ENCODE measurements at places on chromosomes 5 and 9.

DNA sequence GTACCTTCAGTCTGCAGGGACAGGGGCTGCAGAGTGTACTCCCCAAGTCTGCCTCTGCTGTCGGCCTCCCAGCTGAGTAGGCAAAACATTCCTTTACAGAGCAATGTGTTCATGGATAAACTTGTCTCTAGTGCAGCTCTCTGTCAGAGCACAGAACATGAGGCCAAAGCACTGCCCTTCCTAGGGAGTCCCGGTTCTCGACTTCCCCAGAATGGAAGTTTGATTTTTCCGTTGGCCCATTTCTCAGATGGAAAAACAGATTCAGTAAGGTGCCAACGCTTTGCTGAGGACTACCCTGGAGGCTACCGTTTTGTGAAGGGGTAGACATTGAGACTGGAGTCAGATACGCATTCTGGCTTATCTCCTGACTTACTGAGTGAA is 422 bp upstream of the TRIM32 start:
- DNase-seq, result no peak

DNA sequence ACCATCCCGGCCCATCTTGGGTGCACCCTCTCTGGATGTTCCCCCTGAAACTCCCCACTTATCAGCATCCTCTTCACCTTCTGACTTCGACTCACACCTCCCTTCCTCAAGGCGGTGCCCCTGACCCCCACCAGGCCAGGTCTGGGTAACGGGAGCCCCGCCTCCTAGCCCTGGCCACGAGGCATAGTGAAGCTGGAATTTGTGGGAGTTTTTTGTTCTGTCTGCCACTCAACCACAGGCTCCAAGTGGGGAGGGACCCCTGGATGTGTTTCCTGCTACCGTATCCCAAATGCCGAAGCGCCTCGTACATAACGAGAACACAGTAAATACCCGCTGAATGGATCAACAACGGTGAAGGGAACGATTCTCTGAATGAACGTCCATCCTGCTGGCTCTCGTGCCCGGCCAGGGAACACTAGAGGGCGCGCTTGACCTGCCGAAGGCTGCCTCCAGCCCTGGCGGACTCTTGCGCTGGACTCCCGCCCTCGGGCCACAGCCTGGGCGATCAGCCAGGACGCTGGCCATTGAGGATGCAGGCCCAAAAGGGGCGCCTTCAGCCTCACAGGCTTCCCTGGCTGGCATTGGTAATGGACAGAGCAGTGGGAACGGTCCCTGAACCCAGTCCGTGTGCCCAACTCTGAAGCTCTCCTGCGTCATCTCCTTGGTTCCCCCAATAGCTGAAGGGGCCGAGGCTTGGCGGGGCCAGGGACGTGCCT is 47.3 kb upstream of the PHYKPL start:
- peak; percentile 75 for DNase-seq

DNA sequence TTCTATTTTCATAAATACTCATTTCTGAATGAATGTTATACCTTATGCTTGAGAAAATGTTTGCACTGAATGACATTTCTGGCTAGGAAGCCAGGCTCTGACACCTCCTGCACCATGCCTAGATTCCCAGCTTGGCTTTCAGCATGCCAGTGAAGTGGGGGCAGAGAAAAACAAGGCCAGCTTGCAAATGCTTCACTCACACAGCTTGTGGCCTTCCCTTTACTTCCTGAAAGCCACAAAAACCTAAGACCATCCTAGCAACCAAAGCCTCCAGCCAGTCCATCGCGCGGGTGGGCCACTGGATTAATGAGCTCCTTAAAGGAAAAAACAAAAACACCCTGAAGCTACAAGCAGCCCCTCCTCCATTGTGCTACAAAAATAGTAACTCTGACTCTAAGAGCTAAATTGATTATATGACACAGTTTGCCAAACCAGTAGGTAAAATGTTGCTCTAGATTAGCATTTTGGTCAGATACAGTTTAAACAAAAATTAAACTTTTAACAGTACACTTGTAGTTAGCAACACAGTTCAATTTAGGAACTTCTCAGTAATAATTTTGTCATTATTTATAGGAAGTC is 159.9 kb downstream of the TSSK1B start:
- peak; percentile 15 for DNase-seq

DNA sequence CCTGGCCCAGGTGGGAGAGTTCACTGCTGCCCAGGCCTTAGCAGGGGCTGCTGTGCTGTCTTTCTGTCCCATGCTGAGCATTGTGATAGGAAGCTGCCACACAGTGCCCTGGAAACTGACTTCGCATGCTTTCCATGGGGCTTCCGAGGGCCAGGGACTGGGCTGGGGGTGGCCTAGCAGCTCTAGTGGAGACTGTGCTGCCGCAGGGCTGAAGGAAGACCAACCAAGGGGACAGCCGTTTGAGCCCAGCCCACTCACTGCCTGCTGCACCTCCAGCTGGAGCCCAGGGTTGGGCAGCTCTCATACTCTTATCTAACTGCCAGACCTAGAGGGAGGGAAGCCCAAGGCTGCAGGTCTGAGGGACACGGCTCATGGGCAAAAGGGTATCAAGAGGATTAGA is 79.2 kb downstream of the RGS3 start:
- no peak for DNase-seq

GRCh38 chr5:109053995-109054417 is 306.3 kb downstream of the FER start:
- DNase-seq, result no peak

DNA sequence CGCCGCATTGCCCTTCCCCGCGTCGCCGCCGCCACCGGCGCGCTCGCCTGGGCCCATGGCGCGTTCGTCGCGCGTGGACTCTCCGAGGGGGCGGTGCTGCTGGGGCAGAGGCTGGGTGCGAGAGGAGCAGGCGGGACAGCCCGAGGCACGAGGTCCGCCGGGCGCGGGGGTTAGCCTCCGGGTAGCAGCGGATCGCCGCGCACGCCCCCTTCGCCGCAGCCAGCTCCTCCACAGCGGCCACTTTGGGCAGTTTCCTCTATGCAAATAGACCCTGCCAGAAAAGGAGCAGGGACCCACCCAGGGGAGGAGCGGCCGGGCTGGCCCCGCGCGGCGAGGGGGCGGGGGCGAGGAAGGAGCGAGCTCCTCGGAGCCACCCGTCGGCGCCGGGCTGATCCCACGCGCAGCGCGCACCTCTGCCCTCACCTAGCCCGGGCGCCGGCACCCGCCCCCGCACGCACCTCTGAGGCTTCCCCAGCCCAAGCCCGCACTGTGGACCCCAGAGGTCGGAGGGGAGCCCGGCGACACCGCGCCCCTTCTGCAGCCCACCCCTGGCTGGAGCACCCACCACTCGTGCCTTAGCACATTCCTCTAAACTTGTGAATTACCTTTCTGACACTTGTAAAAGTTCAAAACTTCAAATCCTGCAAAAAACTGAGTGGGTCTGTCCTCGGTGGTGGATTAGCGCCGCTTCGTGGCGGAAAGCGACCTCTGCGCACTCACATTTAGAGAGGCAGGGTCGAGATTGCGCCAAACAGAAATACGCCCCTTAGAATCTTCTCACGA is at the start of gene COL23A1:
TSS of gene COL23A1 (minus strand) at position 253 of the 783 bp plus-strand sequence.
- DNase-seq, result no peak

DNA sequence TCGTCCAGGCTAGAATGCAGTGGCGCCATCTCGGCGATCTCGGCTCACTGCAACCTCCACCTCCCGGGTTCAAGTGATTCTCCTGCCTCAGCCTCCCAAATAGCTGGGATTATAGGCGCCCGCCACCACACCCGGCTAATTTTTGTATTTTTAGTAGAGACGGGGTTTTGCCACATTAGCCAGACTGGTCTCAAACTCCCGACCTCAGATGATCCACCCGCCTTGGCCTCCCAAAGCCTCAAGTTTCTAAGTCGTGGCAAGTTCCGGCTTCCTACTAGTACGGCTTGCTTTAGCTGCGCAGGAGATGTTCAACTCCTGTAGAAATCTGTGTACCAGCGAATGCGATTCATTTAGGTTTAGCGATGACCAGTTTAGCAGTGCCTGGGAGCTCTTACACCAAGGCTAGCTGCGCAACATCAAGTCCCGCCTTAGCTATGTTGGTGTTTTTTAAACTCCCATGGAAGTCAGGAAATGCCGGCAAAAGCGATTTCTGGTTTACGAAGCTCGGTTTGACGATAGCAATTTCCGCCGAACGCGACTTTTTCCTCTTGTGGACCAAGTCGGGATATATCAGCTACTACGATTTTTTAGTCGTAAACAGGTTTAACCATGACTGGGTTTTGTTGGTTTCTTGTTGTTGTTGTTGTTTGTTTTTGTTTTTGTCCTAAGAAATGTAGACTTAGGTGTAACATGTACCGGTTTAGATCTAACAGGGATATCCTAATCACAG is 46.4 kb downstream of the ANXA2R start:
- DNase-seq, result no peak

DNA sequence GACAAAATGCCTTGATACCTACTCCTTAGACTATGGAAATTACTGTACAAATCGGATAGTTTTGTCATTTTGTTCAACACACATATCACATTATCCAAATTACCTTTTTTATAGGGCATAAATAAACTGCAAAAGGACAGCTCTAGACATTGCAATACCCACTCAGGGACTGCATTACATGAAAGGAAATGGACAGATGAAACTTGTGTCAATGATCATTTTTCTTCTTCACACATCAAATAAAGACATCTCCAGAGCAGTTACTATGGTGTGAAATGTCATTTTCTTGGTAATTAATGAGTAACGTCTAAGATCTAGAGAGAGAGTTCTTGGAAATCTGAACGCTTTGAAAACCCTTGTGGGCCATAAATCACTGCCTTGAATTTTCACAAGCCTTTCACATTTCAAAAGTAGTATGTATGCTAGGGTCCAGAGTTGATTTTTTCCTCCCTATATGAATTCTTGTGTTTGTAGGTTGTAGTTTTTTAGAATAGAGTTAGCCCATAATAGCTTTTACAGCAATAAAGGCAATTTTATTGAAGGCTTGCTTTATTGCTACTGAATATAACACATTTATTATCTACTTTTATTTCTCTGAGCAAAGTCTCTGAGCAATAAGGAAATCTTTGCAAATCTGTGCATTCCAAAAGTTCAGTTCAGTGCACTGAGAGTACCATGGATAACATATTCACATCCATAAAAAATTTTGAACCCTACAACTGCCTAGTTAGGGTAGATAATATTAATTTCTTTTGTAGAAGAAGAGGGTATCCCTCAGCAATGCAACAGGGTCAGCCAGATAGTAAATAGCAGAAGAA is 358.0 kb upstream of the PCSK5 start:
- no peak for DNase-seq

- DNase-seq, result no peak
These were observed 978.4 kb downstream of the TLE4 start for GRCh38 chr9:80550181-80550580.

DNA sequence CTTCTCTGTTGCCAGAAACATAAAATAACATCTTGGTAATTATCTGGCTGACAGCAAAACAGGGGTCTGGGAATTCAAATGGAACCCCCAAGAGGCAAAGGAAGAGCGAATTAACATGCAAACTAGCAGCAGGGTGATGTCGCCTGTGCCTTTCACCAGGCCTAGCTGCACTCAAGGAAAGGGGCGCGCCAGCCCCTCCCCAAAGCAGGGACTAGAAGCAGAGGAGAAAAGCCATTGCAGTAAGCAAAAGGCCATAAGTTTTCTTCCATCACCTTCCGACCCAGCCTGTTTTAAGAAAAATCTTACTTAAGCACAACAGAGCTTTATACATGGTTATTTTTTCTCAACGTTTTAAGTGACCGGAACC is 539 bp downstream of the POC5 start:
- DNase-seq, result no peak

- DNase-seq, result peak; percentile 6
These were observed 26.0 kb downstream of the GABRP start for GRCh38 chr5:170809551-170809950.

Data from anterior cingulate cortex (tissue), 58 donors.